ENCODE measurements at places on chromosomes 7 and 10.
A peak's percentile ranks its signal among the peaks of the same experiment; 100 is the strongest.

DNA sequence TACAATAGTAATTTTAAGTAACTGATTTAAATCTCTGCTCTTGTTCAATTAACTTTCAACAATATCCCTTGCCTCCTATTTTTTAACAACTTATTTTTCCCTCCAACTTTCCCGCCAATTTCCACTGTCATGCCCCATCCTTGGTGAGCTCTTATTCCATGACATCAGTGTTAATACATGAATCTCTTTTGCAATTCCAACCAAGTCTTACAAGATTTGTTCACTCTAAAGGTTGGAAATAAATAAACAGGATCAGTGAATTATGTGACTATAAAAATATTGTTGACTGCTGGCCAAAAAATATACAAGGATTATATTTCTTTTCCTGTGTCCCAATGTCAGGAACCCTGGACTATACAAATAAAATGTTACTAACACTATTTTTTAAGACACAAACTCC is 21.0 kb upstream of the AGMO start:
- H3K27ac ChIP-seq, result no peak overlapping the region
- H3K4me1 ChIP-seq, result no peaks in the 10 kb centered on the region
- no peaks in the 10 kb centered on the region for H3K36me3 ChIP-seq
- H3K27me3 ChIP-seq, result no peaks in the 10 kb centered on the region
- no peak overlapping the region for H3K4me3 ChIP-seq

GRCh38 chr7:116400522-116400921 is 99.0 kb upstream of the CAV2 start:
- DNase-seq, result no peak
- no peak overlapping the region for H3K4me3 ChIP-seq
- no peaks in the 10 kb centered on the region for H3K27me3 ChIP-seq
- no peak overlapping the region for H3K27ac ChIP-seq

DNA sequence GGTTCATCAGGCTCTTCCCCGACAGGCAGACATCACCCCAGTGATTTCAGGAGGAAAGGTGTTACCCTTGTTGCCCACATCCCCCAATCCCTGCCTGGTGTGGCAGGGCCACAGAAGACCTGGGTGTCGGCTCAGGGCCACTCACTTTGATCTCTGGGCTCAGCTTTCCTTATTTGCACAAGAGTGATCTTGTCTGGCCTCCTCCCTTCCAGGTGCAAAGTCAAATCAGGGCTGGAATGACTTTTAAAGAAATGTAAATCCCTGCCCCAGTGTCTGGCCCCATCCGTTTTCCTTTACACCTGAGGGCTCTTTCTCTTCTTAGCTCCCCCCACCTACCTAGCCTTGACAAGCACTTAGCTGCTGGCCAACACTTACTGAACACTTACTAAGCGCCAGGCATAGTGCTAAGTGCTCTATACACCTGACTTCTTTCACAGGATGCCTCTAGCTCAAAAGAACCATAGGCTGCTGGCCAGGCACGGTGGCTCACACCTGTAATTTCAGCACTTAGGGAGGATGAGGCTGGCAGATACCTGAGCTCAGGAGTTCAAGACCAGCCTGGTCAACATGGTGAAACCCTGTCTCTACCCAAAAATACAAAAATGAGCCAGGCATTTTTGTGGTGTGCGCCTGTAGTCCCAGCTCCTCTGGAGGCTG is 979 bp upstream of the NODAL start:
- no peak overlapping the region for H3K27ac ChIP-seq
- DNase-seq, result no peak
- H3K27me3 ChIP-seq, result peaks cover 32% of the 10 kb centered on the region
- H3K4me3 ChIP-seq, result no peak overlapping the region
- no peaks in the 10 kb centered on the region for H3K36me3 ChIP-seq

- H3K36me3 ChIP-seq, result no peaks in the 10 kb centered on the region
- H3K4me1 ChIP-seq, result no peaks in the 10 kb centered on the region
- H3K27ac ChIP-seq, result no peak overlapping the region
- DNase-seq, result no peak
- H3K4me3 ChIP-seq, result no peak overlapping the region
Measured at GRCh38 chr7:137834552-137834951, 12.2 kb downstream of the DGKI start.

DNA sequence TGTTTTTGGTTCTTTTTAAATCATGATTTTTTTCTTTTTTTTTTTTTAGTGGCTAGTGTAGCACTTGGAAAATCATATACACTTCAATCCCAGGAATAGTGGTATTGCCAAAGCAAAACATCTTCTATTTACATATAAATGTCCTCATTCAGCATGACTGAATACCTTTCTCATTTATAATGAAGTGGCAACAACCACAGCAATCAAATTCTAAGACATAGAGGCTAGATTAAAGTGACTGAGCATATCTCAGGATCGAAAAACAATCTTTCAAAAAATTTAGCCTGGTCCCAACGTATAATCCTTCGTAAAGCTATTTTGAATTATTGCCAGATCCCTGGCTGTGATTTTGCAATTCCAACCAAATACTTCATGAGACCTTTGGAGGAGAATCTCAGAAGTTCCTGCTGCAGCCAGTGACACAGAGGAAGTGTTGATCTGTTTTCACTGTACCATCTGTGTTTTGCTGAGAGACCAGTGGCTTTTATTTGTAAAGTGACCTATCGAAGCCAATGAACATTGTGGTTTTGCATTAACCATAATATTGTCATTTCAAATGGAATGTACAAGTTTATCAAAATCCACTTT is 29.8 kb upstream of the SP8 start:
- H3K27me3 ChIP-seq, result no peaks in the 10 kb centered on the region
- H3K36me3 ChIP-seq, result no peaks in the 10 kb centered on the region
- no peak overlapping the region for H3K4me3 ChIP-seq
- H3K27ac ChIP-seq, result no peak overlapping the region
- no peak for DNase-seq

GRCh38 chr7:140754506-140754905 is 58.0 kb downstream of the NDUFB2 start:
- H3K4me1 ChIP-seq, result no peaks in the 10 kb centered on the region
- no peaks in the 10 kb centered on the region for H3K36me3 ChIP-seq
- no peak overlapping the region for H3K27ac ChIP-seq
- no peaks in the 10 kb centered on the region for H3K27me3 ChIP-seq
- DNase-seq, result no peak

GRCh38 chr7:130849604-130850003 is 115.6 kb upstream of the KLF14 start:
- no peaks in the 10 kb centered on the region for H3K36me3 ChIP-seq
- no peak overlapping the region for H3K4me3 ChIP-seq
- H3K4me1 ChIP-seq, result no peaks in the 10 kb centered on the region
- H3K27me3 ChIP-seq, result no peaks in the 10 kb centered on the region
- no peak overlapping the region for H3K27ac ChIP-seq

DNA sequence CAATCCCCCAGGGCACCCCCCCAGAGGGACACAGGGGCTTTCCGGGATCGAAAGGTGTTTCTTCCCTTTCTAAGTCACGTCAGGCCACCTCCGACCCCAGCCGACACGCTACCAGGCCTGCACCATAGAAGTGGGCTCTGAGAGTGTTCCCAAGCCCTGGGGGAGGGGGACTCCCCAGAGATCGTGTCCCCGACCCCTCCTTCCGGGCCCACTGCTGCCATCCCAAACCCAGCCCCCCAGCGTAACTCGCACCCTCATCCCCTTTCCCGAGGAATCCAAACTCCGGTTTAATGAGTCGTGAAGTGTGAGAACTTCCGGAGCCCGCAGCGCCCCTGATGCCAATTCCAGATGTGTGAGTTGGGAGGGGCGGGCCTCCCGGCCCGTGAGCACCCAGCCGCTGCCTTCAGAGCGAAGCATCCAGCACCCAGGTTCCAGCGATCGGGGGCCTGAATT is 11.3 kb downstream of the UNCX start:
- peaks cover 16% of the 10 kb centered on the region for H3K4me1 ChIP-seq
- H3K27me3 ChIP-seq, result peaks cover 93% of the 10 kb centered on the region
- no peak for DNase-seq
- no peak overlapping the region for H3K4me3 ChIP-seq
- no peak overlapping the region for H3K27ac ChIP-seq

DNA sequence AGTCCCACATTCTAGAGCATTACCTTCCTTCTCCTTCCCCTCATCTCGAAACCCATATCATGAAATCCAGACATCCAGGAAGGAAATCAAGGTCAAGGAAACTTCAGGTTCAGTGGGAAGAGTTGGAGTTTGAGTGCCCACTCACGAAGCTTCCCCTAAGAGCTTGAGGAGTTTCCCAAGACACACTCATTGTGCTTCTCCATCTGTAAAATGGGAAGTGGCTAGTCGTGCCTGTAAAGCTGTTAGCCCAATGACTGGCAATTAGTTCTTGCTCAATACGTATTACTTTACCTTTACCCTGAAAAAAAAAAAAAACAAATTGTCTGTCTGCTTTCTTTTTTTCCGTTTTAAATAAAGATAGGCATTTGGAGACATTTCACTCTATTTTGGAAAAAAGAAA is 42.3 kb downstream of the GPAM start:
- no peaks in the 10 kb centered on the region for H3K4me1 ChIP-seq
- H3K27ac ChIP-seq, result no peak overlapping the region
- no peaks in the 10 kb centered on the region for H3K27me3 ChIP-seq
- no peak overlapping the region for H3K4me3 ChIP-seq
- DNase-seq, result no peak
- no peaks in the 10 kb centered on the region for H3K36me3 ChIP-seq

GRCh38 chr10:13978533-13979115 is 352.1 kb downstream of the FRMD4A start:
- H3K4me1 ChIP-seq, result no peaks in the 10 kb centered on the region
- no peak for DNase-seq
- no peak overlapping the region for H3K4me3 ChIP-seq

DNA sequence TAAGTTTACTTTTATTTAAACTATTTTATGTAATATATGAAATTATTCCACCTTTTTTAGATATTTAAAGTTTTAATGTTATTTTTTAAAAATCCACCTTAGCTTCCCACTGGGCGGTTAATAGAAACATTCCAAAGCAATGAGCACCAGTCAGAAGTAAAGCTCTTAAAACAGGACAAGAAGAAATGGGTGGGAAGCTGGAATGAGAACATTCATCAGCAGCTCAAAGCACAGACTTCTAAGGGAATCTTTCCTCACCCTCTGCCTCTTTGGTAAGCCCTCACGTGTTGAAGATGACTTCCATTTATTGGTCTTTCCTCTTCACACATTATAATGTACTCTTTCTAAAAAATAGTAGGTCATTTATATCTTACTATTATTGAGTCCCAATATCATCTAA is 3.1 kb downstream of the AGMO start:
- H3K36me3 ChIP-seq, result no peaks in the 10 kb centered on the region
- H3K4me3 ChIP-seq, result no peak overlapping the region
- H3K27me3 ChIP-seq, result no peaks in the 10 kb centered on the region
- DNase-seq, result no peak
- H3K27ac ChIP-seq, result no peak overlapping the region

DNA sequence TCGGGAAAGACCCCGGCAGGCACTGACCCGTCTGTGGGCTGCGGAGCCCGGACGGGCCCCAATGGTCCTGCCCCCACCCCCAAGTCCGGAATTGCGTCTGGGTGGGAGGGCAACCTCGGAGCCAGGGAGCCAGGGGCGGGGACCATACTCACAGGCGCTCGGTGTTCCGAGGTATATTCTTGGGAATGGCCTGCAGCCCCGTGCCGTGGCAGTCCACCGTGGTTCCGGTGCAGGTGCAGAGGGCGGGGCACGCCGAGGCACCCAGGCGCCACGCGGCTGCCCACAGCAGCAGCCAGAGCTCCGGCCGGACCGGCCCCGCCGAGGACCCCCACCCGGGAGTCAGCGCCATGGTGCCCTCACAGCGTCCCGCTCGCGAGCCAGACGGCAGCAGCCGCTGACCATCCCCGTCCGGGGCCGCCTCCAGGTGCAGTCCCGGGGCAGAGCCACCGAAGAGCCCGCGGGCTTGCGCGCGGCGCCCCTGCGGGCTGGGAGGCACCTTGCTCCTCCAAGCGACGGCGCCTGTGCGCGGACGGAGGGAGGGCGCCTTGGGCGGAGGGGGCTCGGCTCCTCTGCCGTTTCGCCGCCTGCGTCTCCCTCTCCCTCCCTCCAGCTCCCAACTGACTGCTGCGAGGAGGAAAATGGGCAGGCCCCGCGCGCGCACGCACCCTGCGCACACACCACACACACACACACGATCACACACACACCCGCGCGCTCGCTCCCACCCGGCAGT is at the start of gene SLIT1:
Gene SLIT1, minus strand, starts transcription at position 634 of the 733 bp plus-strand sequence. Its CDS starts 285 bp downstream, at position 349.
- no peaks in the 10 kb centered on the region for H3K4me1 ChIP-seq
- H3K36me3 ChIP-seq, result no peaks in the 10 kb centered on the region
- H3K27ac ChIP-seq, result no peak within 1 kb of the TSS
- no peak for DNase-seq
- H3K27me3 ChIP-seq, result peaks cover 10% of the 10 kb centered on the region
- peak within 1 kb of the TSS; percentile 4 for H3K4me3 ChIP-seq

DNA sequence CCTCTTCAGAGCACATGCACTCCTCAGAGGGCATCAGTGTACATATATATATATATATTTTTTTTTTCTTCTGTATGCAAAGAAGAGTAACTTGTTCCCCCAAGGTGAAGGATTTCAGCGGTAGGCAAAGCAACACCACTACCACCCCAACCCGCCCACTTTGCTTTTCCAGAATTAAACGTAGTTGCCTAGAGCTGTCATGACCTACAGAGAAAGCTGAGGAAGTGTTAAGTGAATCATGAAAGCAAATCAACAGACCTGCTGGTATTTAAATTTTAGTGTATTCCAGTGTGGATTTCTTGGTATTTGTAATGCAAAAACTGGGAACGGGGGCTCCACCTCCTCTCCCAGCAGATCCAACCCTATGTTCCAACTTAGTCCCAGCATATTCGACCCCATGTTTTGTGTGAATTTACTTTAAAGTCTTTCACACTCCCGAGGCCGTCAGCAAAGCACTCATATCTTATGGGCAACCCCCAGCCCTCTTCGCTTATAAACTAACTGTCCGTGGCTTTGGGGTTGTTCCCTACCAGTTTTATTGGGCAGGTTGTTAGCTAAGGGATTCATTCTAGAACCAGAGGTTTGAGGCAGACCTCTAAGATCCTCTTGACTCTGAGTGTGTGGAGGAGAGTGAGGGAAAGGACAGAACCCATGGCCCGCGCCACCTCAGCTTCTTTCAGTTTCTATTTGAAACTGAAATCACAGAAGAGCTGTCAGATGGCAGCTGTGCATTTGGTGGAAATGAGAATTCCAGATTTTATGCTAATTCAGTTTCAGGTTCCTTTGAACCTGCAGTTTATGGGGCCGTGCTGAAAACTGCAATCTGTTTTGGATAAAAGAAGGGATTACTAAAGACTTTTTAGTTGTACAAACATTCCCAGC is 450.2 kb upstream of the GALNT17 start:
- H3K4me1 ChIP-seq, result peaks cover 4% of the 10 kb centered on the region
- H3K27me3 ChIP-seq, result no peaks in the 10 kb centered on the region
- peak overlapping the region; percentile 51 for H3K4me3 ChIP-seq
- H3K36me3 ChIP-seq, result no peaks in the 10 kb centered on the region
- peak overlapping the region; percentile 43 for H3K27ac ChIP-seq

Data from effector memory CD4-positive, alpha-beta T cell (primary cell).